ENCODE measurements at places on chromosomes 5 and 9. TPM values are rescaled to one million over a fixed set of nuclear protein-coding genes. Genes with fewer than 3 reads are reported as not detected.

DNA sequence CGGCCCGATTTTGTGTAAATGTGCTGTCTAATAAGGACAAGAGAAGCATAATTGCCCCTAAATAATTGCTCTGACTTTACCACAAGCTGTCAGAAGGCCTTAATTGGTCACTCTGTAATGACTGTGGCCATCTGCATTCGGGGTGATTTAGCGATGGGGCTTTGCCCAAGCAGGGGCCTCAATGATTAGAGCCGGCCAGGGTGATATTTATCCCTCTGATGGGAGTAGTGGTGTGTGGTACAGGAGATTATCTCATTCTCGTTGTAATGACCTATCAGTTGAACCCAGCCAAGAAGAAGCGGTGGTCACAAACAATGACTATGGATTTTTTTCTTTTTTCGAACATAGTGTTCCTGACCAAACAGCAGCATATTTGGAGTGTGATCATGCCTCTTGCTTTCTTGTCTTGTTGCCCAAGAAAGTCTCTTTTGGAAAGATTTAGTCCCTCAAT, 72.0 kb upstream of the SAP30L start:
- no peak for DNase-seq

Gene CAMK2A
- not detected for total RNA-seq

- DNase-seq, result no peak
These were observed 8.8 kb downstream of the GARNL3 start for GRCh38 chr9:127273326-127273725.

DNA sequence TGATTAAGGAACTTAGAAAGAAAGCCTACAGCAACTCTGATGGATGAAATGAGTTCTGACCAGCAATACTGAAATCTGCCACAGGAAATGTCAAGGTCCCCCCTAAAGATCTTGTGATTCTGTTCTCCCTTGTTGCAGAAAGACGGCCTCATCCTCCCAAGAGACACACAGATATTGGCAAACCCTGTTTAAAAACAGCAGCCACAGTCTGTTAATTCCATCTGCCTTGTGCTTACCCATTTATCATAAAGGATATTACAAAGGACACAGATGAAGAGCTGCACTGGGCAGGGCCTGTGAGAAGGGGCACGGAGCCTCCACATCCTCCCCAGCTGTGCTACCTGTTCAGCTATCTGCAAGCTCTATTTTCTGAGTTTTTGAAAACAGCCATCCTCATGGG, 15.2 kb downstream of the RAPGEF1 start:
- DNase-seq, result no peak

DNA sequence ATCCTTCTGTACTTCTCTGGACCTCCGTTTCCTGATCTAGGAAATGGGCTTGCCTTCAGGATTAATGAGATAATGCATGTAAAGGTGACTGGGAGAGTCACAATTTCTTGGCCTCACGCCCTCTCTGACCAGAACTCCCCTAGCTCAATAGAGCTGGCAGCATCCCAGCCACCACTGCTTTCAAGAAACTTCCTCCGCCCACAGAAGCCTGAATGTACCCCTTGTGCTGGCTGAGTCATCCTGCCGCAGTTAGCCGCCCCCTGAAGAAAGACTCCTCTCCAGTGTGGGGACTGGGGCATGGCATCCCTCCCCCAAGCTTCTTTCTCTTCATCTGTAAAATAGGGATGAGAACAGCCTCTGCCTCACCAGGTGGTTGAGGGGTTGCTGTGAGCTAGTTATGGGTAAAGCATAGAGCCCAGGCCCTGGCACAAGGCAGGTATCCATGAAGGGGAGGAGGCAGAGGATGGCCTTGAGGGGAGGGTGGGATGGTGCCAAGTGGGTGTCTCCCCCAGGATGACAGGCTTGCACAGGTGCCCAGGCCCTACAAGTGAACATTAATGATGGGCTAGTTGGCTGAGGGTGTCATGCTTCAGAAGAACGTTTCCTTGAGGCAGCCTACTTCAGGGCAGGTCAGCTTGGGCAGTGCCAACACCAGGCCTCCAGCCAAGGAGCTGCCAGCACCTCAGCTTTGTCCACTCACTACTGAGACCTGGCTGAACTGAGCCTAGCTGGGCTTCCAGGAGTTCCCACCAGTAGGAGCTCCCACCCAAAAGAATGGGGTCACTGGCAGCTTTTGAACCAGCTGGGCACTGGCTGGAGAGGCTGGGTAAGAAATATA, 3.4 kb downstream of the PDLIM4 start:
- DNase-seq, result no peak

GRCh38 chr5:151742870-151743294, 15.5 kb downstream of the ATOX1 start:
- no peak for DNase-seq

Gene IL5
- not detected for total RNA-seq

- DNase-seq, result no peak
These were observed 25.0 kb upstream of the SPTLC1 start for GRCh38 chr9:92140074-92140753.

- DNase-seq, result no peak
These were observed 34.1 kb upstream of the DHFR start for GRCh38 chr5:80688648-80689420.

GRCh38 chr9:113955076-113955752, 79.1 kb downstream of the ZNF618 start:
- DNase-seq, result no peak

- DNase-seq, result no peak
These were observed 9.2 kb upstream of the CRB2 start for GRCh38 chr9:123346826-123347225.

DNA sequence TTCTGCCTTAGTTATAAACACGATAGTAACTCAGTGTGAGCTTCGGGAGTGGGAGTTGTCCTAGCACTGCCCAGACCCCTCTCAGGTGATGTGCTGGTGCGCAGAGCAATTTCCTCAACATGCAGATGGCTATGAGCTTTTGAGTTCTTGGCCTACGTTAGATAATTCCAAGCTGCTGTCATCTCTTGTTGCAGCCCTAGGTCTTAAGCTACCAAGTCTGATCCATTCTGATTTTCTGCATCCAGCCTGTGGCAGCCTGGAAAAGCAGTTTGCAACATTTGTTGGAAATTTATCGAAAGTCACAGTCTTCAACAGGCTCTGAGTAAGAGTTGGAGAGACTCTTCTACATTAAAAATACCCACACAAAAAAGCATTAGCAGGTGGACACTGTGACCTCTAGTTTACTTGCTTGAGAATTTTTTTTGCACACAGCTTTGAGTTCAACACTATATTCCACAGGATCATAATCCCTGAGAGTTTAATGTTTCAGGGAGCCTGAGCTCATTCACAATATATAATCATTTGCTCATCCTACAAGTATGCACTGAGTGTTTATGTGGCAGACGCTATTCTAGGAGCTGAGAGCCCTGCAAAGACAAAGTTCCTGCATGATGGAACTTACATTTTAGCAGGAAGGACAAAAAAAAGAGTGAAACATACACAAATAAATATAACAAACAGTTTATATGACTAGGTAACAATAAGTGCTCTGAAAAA, 91.6 kb downstream of the UBE2QL1 start:
- no peak for DNase-seq

- no peak for DNase-seq
These were observed 24.5 kb downstream of the OSTF1 start for GRCh38 chr9:75112789-75113188.

GRCh38 chr5:6758236-6758635, 45.0 kb downstream of the TENT4A start:
- no peak for DNase-seq

Gene PAIP1
- total RNA-seq, result 107 TPM

DNA sequence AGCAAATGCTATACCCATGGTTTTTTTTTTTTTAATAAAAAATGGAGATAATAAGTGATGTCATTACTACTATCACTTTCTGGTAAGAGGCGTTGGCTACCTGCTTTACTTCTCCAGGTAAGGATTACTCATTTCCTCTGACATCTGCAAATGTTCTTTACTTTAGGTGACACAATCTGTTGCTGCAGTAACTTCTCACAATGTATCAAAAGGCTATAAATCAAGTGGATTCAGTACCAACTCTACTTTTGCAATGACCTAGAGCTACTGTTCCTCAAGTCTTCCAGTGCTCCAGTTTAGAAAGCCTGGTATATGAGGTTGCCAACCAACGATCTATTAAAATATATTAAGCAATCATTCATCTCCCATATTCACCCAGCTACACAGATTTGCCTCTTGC, 129.1 kb downstream of the PLK2 start:
- no peak for DNase-seq

Gene ANKH
- total RNA-seq, result 16.4 TPM

Gene IRX4
- total RNA-seq, result not detected

GRCh38 chr5:14199902-14200301, 56.8 kb downstream of the TRIO start:
- no peak for DNase-seq

DNA sequence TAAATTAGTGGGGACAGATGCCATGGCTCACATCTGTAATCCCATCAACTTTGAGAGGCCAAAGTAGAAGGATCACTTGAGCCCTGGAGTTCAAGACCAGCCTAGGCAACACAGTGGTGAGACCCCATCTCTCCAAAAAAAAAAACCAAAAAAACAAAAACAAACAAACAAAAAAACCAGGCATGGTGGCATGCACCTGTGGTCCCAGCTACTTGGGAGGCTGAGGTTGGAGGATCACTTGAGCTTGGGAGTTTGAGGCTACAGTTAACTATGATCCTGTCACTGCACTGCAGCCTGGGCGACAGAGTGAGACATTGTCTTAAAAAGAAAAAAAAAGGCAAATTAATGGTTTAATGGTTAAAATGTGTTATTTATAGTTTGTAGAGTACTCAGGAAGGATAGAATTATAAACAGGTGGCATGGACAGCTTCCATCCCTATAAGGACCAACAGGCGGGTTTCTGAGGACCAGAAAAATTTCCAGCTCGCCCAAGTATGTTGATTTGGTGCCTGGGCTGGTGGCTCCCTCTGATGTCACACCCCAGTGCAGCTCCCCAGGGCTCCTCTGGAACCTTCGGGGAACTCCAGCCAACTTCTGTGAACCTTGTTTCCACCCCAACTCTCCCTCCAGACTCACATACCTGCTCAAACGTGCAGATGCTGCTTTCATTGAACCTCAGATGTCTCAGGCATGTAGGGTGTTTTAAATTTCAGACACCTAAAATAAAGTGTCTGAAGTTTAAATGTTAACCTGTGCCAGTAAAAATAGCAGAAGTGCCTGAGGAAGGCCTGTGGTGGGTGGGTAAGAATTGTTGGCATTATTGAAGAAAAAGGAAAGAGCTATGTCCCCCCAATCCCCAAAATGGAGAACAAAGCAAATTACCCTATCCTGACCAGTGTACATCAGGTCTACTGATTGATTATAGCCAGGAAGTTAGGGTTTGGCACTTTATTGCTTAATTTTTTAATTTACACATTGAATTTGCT, 69.0 kb downstream of the TRIO start:
- DNase-seq, result no peak

Gene C5orf58
- not detected for total RNA-seq

Gene ZNF354C
- total RNA-seq, result 3.1 TPM

Gene EIF4E1B
- not detected for total RNA-seq

Gene PCAT7
- not detected for total RNA-seq

Gene MEF2C
- 36.9 TPM for total RNA-seq

DNA sequence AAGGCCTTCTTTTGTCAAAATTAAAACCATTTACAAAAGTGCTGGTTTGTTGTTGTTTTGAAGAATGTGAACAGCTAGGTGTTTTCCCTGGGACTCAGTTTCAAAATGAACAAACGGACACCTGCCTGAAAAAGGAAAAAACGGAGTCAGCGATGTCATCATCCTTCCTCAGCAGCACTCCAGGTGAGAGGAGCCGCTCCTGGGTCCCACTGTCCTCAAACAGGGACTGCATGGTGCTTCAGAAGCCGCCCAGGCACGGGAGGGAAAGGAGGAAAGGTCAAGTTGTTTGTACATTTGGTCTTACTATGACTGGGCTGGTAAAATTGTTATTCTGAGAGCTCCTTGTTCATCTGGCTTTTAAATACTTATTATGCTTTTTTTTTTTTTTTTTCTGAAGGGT, 69.0 kb upstream of the ZSWIM6 start:
- DNase-seq, result no peak

Gene MGAT4B
- total RNA-seq, result 372 TPM

Gene ZMYND19
- 31.2 TPM for total RNA-seq

- DNase-seq, result no peak
These were observed 82.0 kb upstream of the ORM1 start for GRCh38 chr9:114240647-114241558.

All from glomerular endothelial cell (primary cell).